ENCODE measurements at places on chromosomes 1 and 21. TPM values are rescaled to one million over a fixed set of nuclear protein-coding genes. Genes with fewer than 3 reads are reported as not detected.

LIPI gene
- not detected for total RNA-seq

SFT2D2 gene
- total RNA-seq = 33.9 TPM

FAM72A gene
- 7.3 TPM for total RNA-seq

TFF1 gene
- total RNA-seq = not detected

TRMT1L gene
- total RNA-seq = 31.3 TPM

TMCO4 gene
- total RNA-seq = 12.7 TPM

PRXL2B gene
- 13.8 TPM for total RNA-seq

NIT1 gene
- total RNA-seq = 22.0 TPM

MFSD2A gene
- total RNA-seq = 5.4 TPM

VAMP3 gene
- total RNA-seq = 72.3 TPM

FCGR1A gene
- total RNA-seq = 0.19 TPM

CD1E gene
- not detected for total RNA-seq

OR2T6 gene
- not detected for total RNA-seq

GJB3 gene
- total RNA-seq = under 0.01 TPM

PROK1 gene
- not detected for total RNA-seq

APCS gene
- not detected for total RNA-seq

CACNA1S gene
- not detected for total RNA-seq

MROH9 gene
- total RNA-seq = 0.85 TPM

IL10 gene
- not detected for total RNA-seq

BTBD8 gene
- 2.9 TPM for total RNA-seq

ST6GALNAC5 gene
- 2.5 TPM for total RNA-seq

Data from regular cardiac myocyte (primary cell).